ENCODE measurements at places on chromosomes 16 and 17. TPM values are rescaled to one million over a fixed set of nuclear protein-coding genes. Genes with fewer than 3 reads are reported as not detected.

Gene THRA
- total RNA-seq = 11.7 TPM

Gene TBX2
- total RNA-seq = 35.6 TPM

Gene EME2
- 53.4 TPM for total RNA-seq

Gene PRSS8
- 0.15 TPM for total RNA-seq

Gene GLIS2
- 87.3 TPM for total RNA-seq

Gene FDXR
- total RNA-seq = 21.8 TPM

Gene AOC2
- 0.85 TPM for total RNA-seq

Gene GPR142
- not detected for total RNA-seq

Gene CCL14
- total RNA-seq = not detected

Gene KRTAP4-4
- total RNA-seq = not detected

Gene GINS2
- 12.0 TPM for total RNA-seq

Gene ASGR2
- total RNA-seq = 0.21 TPM

Gene HS3ST3A1
- 0.31 TPM for total RNA-seq

Gene SRCIN1
- 12.8 TPM for total RNA-seq

Gene MC1R
- total RNA-seq = 8.7 TPM

Gene KRTAP9-1
- not detected for total RNA-seq

Gene WFIKKN1
- 2.0 TPM for total RNA-seq

Gene CNGB1
- total RNA-seq = not detected

Gene CCL11
- not detected for total RNA-seq

Gene ASB16
- not detected for total RNA-seq

Gene LGALS9B
- not detected for total RNA-seq

Gene KRTAP3-2
- not detected for total RNA-seq

Gene MMP15
- 10.9 TPM for total RNA-seq

Gene NEUROD2
- not detected for total RNA-seq

Gene TSNAXIP1
- total RNA-seq = 1.6 TPM

Gene BAHCC1
- 77.4 TPM for total RNA-seq

Gene LHX1
- total RNA-seq = 8.6 TPM

Gene IGSF6
- total RNA-seq = 0.23 TPM

Gene RTN4RL1
- 0.80 TPM for total RNA-seq

Gene HOXB1
- not detected for total RNA-seq

Gene GDPD3
- 2.5 TPM for total RNA-seq

Gene C17orf78
- total RNA-seq = not detected

Gene SOCS1
- total RNA-seq = 4.8 TPM

Gene OTOP3
- total RNA-seq = not detected

Gene ST6GALNAC2
- total RNA-seq = 23.0 TPM

Gene CASKIN2
- total RNA-seq = 40.0 TPM

Gene CNTNAP4
- not detected for total RNA-seq

Gene KCTD2
- total RNA-seq = 34.9 TPM

Gene MYH10
- 36.5 TPM for total RNA-seq

Gene CCL17
- total RNA-seq = not detected

Gene CYTH1
- 46.7 TPM for total RNA-seq

Gene MT1A
- 52.1 TPM for total RNA-seq

Data from Panc1 (cell line).